ENCODE measurements at places on chromosomes 12 and 14. TPM values are rescaled to one million over a fixed set of nuclear protein-coding genes. Genes with fewer than 3 reads are reported as not detected.
A peak's percentile ranks its signal among the peaks of the same experiment; 100 is the strongest.

DNA sequence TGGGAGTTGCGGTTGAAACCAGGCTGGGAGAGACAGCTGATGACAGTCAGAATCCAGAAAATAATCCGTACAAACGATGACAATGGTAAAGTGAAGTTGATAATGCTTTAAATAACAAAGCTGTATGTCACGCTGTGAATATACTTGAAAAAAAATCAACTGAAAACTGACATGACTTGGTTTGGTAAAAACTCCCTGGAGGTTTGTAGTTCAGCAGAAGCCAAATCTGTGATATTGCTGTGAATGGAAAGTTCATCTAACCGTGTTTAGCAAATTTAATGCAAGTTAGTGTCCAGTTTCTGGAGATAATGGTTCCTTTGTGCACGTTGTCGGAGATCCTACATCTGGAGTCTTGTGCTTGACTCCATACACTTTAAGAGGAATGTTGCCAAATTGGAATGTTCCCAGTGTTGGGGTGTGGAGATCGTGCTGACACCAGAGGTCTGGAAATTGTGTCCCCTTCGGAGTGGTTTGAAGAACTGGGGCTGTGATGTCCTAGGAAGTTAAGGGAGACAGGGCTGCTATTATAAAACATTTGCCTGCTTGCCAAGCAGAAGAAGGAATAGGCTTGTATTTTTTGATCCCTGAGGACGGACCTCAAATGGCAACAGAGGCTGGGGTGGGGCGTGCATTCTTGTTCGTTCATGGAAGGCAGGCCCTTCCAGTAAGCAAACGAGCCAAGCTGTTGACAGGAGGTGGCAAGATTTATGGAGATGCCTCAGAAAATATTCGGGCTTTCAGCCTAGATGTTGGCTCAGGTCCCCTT is 30.6 kb downstream of the PPFIBP1 start:
- ATAC-seq: peak; percentile 70

GRCh38 chr12:90922145-90922627 is 32.8 kb downstream of the CCER1 start:
- ATAC-seq: no peak

GRCh38 chr14:95440951-95441350 is 75.5 kb downstream of the SYNE3 start:
- ATAC-seq: no peak

The ADGRD1 gene
- 22.1 TPM for total RNA-seq

The RBP5 gene
- total RNA-seq: not detected

Measured in gastroesophageal sphincter (tissue), 4 donors.